ENCODE measurements at places on chromosomes 13 and 19. TPM values are rescaled to one million over a fixed set of nuclear protein-coding genes. Genes with fewer than 3 reads are reported as not detected.

The IFI30 gene
- 76.2 TPM for total RNA-seq

The CEACAM1 gene
- total RNA-seq, result 6.4 TPM

The ZNF841 gene
- 43.0 TPM for total RNA-seq

The CFAP97D2 gene
- not detected for total RNA-seq

The TNFSF9 gene
- total RNA-seq, result 3.8 TPM

The ZNF324 gene
- 15.2 TPM for total RNA-seq

The JAK3 gene
- total RNA-seq, result 195 TPM

The VSTM1 gene
- total RNA-seq, result not detected

The C3 gene
- total RNA-seq, result 9.2 TPM

The DGKH gene
- 21.1 TPM for total RNA-seq

The HCST gene
- total RNA-seq, result 228 TPM

The PTH2 gene
- not detected for total RNA-seq

The CCNA1 gene
- total RNA-seq, result not detected
